T-helper 1 cell treated with Interleukin-12 subunit alpha and Interleukin-12 subunit beta and Interleukin-4 antibody, amounts not matched to agents 30 ng/mL and 1 ng/mL, for 36 hours (primary cell): ENCODE measurements at places on chromosomes 3 and 15. TPM values are rescaled to one million over a fixed set of nuclear protein-coding genes. Genes with fewer than 3 reads are reported as not detected.

The MAPK6 gene
- 31.4 and 31.6 TPM in 2 replicates for total RNA-seq

The POLG gene
- 110 and 127 TPM in 2 replicates for total RNA-seq

The GNAT1 gene
- not detected in 2 replicates for total RNA-seq

The PRR20G gene
- not detected in 2 replicates for total RNA-seq

The MOBP gene
- total RNA-seq: not detected in 2 replicates

The DOCK3 gene
- total RNA-seq: 1.5 and 1.6 TPM in 2 replicates

The SEMA5B gene
- total RNA-seq: not detected in 2 replicates

The AGBL1 gene
- not detected in 2 replicates for total RNA-seq

The TP63 gene
- total RNA-seq: 0.83 and 1.0 TPM in 2 replicates
